Activated CD4-positive, alpha-beta T cell treated with anti-CD3 and anti-CD28 coated beads, Interleukin-2, amount 10 ng/mL, durations not matched to agents 24 days and 14 days (primary cell): ENCODE measurements at places on chromosomes 4 and X.
A peak's percentile ranks its signal among the peaks of the same experiment; 100 is the strongest.

DNA sequence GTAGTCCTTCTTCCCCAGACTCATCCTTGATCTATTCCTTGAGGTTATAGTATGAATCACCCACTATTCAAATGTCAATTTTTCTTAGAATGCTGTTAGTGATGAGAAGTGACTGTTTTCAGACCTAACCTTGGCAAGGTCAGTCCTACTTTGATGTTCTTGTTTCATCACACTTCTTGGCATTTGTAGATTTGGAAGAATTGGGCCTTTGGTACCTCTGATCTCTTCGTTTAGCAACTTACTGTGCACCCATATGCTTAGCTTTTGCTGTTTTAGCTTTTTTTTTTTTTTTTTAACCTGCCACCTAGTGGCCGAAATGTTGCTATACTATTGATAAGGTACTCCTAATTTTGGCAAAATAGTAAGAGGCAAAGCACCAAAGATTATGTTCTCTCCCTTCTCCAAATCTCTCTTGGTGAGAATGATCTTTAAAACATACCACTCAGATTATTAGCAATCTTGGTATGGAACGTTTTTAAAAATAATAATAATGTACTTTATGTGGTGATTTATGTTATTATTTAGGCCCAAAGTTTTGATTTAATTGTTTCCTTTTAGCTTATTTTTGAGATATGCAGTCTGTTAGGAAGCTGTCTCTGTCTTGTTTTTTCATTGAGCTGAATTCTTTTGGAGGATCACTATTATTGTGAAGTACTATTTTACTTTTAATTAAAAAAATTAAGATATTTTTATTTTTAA is 16.6 kb downstream of the DCK start:
- DNase-seq: peak; percentile 81

- DNase-seq: no peak
Measured at GRCh38 chr4:25775166-25775565, 87.6 kb downstream of the SEL1L3 start.

GRCh38 chr4:70737006-70737405 is 15.2 kb downstream of the RUFY3 start:
- DNase-seq: peak; percentile 64

DNA sequence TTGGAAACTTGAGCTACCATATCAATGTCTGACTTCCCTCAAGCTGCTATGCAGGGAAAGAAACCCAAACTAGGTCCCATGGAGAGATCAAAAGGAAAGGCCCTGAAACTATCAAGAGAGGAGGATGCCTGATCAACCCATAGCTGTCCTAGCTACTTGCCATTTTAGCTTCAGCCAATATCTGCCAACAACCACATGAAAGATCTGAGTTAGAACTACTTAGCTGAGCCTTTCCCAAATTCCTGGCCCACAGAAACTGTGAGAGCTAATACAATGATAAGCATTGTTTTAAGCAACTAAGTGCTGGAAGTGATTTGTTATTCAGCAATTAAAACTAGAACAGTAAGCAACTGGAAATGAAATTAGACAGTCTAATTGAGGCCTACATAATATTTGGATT is 6.3 kb upstream of the ARHGEF38 start:
- no peak for DNase-seq

- DNase-seq: no peak
Measured at GRCh38 chr4:73705056-73705432, 35.3 kb upstream of the CXCL8 start.

DNA sequence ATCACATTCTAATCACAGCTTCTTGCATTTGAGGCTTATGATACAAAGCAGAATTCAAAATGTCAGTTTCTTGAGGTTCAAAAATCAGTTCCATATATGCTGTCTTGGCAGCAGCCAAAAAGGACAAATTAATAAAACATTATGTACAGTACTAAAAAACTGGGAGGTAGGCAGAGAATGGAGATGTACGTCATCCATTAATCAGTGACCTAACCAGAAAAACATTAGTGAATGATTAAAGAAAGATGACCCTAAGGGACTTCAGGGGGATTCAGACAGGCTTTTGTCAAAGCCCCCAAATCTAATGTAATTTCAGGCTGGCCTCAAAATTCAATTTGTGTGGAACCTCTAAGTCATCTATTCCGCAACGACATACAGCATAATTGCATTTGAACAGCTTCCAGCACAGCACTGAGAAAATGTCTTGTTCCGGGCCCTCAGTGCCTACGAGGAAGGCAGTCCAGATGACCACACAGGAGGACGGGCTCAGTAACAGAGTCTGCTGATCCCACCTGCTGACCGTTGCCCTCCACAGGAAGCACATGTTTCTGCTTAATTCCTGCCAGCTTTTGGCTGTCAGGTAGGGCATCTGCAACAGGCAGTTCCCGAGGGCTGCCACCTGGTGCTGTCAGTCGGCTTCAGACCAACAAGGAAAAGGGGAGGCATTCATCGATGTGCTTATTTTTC is 83.8 kb upstream of the HHIP start:
- DNase-seq: no peak

- DNase-seq: no peak
Measured at GRCh38 chr4:155599596-155599995, 67.1 kb upstream of the GUCY1A1 start.

DNA sequence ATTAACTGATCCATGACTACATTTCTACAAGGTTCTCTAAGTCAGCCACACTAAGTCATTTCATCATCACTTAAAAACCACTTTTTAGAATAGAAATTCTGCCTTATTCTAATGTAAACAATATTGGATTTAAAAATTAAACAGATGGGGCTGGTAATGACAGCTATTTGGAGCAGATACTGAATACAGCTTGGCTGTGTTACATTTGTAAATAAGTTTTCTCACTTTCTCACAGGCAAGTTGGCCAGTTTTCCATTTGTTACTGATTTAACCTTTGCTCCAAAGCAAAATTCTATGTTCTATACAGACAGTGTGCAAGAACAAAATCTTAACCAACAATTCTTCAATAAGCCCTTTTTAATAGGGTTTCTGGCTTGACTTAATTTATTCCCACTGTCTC is 370.7 kb downstream of the GRIA2 start:
- no peak for DNase-seq

GRCh38 chr4:140926672-140927071 is 170.5 kb upstream of the TBC1D9 start:
- DNase-seq: no peak

DNA sequence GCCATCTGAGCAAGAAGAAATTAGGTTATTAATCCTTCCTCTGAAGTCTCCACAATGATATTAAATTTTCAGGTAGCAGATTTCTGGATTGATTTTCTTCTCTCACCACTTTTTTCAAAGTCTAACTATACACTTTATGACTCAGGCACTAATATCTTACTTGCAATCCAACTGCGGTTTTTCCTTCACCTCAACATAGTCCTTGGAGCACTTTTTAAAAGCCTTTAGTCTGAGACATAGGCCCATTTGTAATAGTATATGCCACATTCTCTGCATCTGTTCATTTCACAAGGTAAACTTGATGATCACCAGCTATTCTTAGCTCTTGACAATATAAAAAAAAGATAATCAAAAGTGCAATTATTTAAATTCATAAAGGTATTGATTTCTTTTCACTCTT is 55.9 kb upstream of the EDNRA start:
- no peak for DNase-seq

DNA sequence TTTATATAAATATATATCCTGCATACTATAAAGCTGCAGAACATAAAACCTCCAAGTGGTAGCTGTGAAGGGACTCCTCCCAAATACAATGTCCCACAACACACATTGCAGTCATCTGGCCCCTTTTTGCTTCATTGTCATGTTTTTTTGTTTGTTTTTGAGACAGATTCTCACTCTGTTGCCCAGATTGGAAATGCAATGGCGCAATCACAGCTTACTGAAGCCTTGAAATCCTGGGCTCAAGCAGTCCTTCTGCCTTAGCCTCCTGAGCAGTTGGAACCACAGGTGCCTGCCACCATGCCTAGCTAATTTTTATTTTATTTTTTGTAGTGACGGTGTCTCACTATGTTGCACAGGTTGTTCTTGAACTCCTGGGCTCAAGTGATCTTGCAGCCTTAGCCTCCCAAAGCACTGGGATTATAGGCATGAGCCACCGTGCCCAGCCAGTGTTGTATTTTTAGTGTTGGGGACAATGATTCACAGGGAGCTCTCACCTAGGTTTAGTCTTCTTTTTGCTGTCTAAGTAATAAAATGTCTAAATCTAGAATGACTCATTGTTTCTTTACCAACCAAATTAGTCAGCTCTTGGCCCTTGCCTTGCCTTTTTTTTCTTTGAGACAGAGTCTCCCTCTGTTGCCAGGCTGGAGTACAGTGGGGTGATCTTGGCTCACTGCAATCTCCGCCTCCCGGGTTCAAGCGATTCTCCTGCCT is 24.0 kb upstream of the XIAP start:
- DNase-seq: no peak
